ENCODE measurements at places on chromosomes 3 and 15. TPM values are rescaled to one million over a fixed set of nuclear protein-coding genes. Genes with fewer than 3 reads are reported as not detected.

DNA sequence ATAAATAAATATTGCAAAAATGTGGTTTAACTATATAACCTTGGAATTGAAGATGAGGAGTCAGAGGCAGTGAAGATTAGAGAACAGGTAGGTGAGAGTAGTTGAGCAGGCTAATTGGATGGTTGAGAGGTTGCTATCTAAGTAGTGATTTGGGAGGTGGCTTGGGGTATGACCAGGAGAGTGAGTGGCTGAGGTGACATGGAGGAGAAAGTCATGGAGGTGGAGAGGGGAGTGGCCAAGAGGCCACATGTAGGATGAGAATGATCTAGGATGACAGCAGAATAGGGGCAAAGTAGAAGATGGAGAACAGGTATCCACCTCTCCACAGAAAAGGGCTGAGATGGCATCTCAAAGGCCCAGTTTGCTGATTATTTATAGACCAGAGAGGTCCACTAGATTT is 10.5 kb upstream of the RLBP1 start:
- DNase-seq: no peak
- no peak overlapping the region for H3K4me3 ChIP-seq
- H3K36me3 ChIP-seq: no peaks in the 10 kb centered on the region
- no peaks in the 10 kb centered on the region for H3K27me3 ChIP-seq
- H3K4me1 ChIP-seq: no peaks in the 10 kb centered on the region

Gene SCAMP5
- 9.2 TPM for total RNA-seq

GRCh38 chr3:152269056-152269830 is 514 bp downstream of the MBNL1 start:
- H3K36me3 ChIP-seq: no peaks in the 10 kb centered on the region
- peaks cover 42% of the 10 kb centered on the region for H3K4me1 ChIP-seq
- peak; percentile 73 for DNase-seq
- H3K27ac ChIP-seq: peak overlapping the region; percentile 56

Gene XCR1
- total RNA-seq: not detected

GRCh38 chr3:111919370-111920065 is 59.3 kb upstream of the ABHD10 start:
- no peak overlapping the region for H3K27ac ChIP-seq
- no peaks in the 10 kb centered on the region for H3K27me3 ChIP-seq
- no peak overlapping the region for H3K4me3 ChIP-seq
- no peaks in the 10 kb centered on the region for H3K36me3 ChIP-seq

DNA sequence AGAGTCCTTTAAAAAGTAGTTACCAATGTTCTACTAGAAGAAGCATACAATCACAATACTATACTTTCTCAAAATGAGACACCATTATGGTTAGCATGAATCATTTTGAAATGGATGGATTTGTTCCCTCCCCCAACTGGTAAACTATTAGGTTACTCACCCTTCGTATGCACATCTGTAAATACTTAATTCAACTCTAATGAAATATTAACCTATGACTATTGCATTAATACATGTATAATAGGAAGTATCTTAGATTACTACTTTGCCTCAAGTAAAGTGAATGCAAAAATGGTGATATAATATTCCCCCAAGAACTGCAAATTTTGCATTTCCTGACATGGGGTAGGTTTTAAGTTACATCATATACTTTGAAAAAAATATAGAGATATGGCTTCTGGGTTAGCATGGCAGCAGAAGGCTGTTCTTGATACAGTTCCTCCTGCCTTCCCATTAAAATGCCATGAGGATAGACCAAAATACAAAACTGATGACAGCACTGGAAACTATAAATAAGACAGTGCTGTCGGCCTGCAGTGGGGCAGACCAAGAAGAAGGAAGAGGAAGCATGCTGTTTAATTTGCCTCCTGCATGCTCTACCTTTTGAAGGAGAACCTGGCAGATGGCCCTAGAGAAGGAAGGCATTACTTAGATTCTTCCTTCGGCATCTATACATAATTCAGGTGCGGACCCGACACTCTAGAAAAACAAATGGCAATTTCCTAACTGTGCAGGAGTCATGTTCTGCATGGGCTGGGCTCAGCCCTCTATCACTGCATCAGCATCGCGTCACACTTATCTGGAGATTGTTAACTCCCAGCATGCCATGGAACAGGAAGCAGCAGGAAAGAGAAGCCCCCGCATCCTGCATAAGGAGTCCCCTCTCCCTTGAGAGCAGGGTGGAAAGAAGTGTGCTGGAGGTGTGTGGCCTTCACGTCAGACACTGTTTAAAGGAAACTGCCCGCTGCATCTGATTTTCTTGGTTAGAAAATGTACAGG is 41.8 kb upstream of the NEO1 start:
- no peaks in the 10 kb centered on the region for H3K4me1 ChIP-seq
- H3K27ac ChIP-seq: no peak overlapping the region
- no peak overlapping the region for H3K4me3 ChIP-seq

- no peak overlapping the region for H3K27ac ChIP-seq
- H3K36me3 ChIP-seq: no peaks in the 10 kb centered on the region
- no peaks in the 10 kb centered on the region for H3K4me1 ChIP-seq
These were observed 356.5 kb downstream of the ZIC4 start for GRCh38 chr3:147049821-147050220.

GRCh38 chr15:42083916-42084315 is 10.4 kb downstream of the PLA2G4D start:
- H3K27me3 ChIP-seq: no peaks in the 10 kb centered on the region
- H3K4me3 ChIP-seq: no peak overlapping the region
- H3K27ac ChIP-seq: no peak overlapping the region
- H3K4me1 ChIP-seq: no peaks in the 10 kb centered on the region
- no peaks in the 10 kb centered on the region for H3K36me3 ChIP-seq
- no peak for DNase-seq

Gene SAMD7
- not detected for total RNA-seq

DNA sequence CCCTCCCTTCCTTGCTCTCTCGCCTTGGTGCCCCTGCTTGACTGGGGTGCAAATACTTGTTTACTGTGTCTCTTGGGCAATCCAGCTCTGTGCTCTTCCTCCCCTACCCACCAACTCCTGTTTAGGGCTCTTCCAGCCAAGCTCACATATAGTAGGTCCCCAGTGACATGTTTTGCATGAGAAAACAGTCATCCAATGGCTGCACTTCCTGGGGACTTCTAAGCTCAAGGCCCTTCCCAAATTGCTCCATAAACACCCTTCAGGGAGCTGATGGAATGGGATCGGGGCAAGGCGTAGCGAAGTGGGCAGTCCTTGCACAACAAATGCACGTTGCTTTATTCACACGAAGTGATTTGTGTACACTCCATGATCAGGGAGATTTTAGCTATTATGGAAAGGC is 9.4 kb upstream of the COPG1 start:
- H3K27ac ChIP-seq: no peak overlapping the region
- no peaks in the 10 kb centered on the region for H3K36me3 ChIP-seq
- no peaks in the 10 kb centered on the region for H3K4me1 ChIP-seq

- no peak overlapping the region for H3K4me3 ChIP-seq
- no peaks in the 10 kb centered on the region for H3K36me3 ChIP-seq
- no peak overlapping the region for H3K27ac ChIP-seq
- no peaks in the 10 kb centered on the region for H3K4me1 ChIP-seq
- no peaks in the 10 kb centered on the region for H3K27me3 ChIP-seq
These were observed 17.0 kb upstream of the PPM1L start for GRCh38 chr3:160739079-160739478.

- no peaks in the 10 kb centered on the region for H3K27me3 ChIP-seq
- no peak overlapping the region for H3K27ac ChIP-seq
- DNase-seq: no peak
- no peaks in the 10 kb centered on the region for H3K4me1 ChIP-seq
- H3K36me3 ChIP-seq: no peaks in the 10 kb centered on the region
These were observed 348.6 kb upstream of the GRM7 start for GRCh38 chr3:6512172-6512800.

DNA sequence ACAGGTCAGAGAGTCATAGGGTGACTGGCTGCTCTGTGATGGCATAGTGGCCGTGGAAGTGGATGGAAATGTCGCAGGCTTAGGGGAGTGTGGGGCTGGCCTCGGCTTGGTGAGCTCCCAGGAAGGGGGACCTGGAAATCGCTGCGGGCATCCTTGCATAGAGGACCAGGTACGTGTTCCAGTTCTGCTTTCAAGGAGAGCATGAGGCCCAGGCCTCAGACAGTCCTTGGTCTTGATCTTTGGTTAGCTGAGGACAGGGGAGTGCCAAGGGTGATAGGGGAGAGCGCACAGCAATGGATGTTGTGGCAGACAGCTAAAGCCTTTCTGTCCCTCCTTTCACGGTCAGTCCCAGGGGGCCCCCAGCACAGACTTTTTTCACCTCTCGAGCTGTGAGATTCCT is 110.5 kb downstream of the SNRPN start:
- no peaks in the 10 kb centered on the region for H3K4me1 ChIP-seq
- H3K36me3 ChIP-seq: peaks cover 29% of the 10 kb centered on the region
- no peak overlapping the region for H3K27ac ChIP-seq
- no peak overlapping the region for H3K4me3 ChIP-seq
- no peaks in the 10 kb centered on the region for H3K27me3 ChIP-seq

GRCh38 chr3:101262393-101263240 is 57.8 kb downstream of the IMPG2 start:
- no peaks in the 10 kb centered on the region for H3K4me1 ChIP-seq
- no peaks in the 10 kb centered on the region for H3K27me3 ChIP-seq
- H3K27ac ChIP-seq: no peak overlapping the region
- no peaks in the 10 kb centered on the region for H3K36me3 ChIP-seq
- DNase-seq: no peak
- H3K4me3 ChIP-seq: no peak overlapping the region

DNA sequence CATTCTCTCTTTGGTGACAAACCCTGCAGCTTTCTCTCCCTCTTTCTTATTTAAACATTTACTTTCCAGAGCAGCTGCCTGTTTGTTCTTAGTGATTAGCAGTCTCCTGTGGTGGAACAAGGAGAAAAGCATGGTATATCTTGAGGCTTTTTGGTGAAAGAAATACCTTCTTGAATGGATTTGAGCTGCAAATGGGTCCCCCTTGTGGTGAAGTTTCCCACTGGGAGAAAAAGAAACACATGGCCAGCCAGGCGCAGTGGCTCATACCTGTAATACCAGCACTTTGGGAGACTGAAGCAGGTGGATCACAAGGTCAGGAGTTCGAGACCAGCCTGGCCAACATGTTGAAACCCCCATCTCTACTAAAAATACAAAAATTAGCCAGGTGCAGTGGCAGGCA is 48.3 kb upstream of the ACP3 start:
- no peaks in the 10 kb centered on the region for H3K27me3 ChIP-seq
- no peak overlapping the region for H3K4me3 ChIP-seq
- no peaks in the 10 kb centered on the region for H3K4me1 ChIP-seq
- no peaks in the 10 kb centered on the region for H3K36me3 ChIP-seq
- no peak for DNase-seq
- no peak overlapping the region for H3K27ac ChIP-seq

Gene LIPH
- 5.8 TPM for total RNA-seq

Gene RTP1
- total RNA-seq: not detected

- no peak overlapping the region for H3K27ac ChIP-seq
- DNase-seq: no peak
- H3K4me1 ChIP-seq: no peaks in the 10 kb centered on the region
- H3K4me3 ChIP-seq: no peak overlapping the region
- H3K27me3 ChIP-seq: no peaks in the 10 kb centered on the region
These were observed 13.2 kb downstream of the USP13 start for GRCh38 chr3:179666030-179666429.

DNA sequence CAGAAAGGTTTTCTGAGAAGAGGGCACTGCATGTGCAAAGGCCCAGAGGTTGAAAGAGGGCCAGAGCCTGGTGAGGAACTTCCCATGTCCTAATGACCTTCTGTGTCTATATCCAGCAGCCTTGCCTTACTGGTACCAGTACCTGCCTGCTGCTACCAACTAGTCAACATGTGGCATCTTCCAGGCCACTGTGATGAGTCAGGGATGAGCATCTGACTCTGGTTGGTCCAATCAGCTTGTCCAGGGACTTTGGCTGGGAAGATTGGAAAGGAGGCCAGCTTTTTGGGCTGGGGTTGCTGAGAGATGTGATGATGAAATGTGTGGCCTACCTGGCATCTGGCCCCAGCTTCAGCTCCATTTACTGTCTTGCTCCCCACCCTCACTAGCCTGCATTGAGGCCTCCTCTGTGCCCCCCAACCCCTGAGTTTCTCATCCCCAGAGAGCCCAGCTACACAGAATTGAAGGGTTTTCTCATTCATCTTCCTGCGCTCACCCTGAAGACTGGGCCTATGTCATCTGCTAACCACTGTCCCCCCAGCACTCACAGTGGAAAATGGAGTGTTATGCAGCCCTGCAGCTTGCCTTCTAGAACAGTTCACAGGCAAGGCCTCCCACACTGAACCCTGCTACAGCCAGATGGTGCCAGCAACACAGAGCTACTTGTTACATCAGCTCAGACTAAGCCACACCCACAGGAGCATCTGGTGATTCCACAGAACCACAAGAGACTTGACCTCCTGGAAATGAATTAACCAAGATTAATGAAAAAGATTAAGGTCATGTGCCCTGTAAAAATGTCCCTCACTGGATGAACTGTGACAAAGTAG is 1.3 kb upstream of the TWF2 start:
- H3K27ac ChIP-seq: peak overlapping the region; percentile 91
- no peaks in the 10 kb centered on the region for H3K27me3 ChIP-seq
- peak; percentile 50 for DNase-seq
- H3K4me1 ChIP-seq: peaks cover 27% of the 10 kb centered on the region

Gene HIGD2B
- not detected for total RNA-seq

DNA sequence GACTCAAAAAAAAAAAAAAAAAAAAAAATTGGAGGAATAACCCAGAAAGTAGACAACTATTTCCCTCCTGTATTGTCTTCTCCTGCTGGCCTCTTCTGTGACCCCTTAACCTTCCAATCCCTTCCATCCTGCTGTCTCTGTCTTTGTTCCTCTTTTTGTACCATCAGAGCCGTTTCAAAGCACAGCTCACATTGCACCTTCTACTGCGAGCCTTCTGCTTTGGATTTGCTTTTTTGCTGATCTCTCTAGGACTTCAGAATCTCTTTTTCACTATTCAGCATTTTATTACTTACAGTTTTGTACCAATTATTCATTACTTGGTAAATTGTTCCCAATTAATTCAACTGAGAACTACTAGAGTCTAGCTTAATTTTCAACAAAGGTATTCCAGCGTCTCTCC is 284.0 kb upstream of the TBL1XR1 start:
- H3K27me3 ChIP-seq: no peaks in the 10 kb centered on the region
- DNase-seq: no peak
- H3K4me1 ChIP-seq: 0 out of 2 replicates have a peak, but pooled peaks cover 7% of the 10 kb centered on the region
- H3K27ac ChIP-seq: no peak overlapping the region
- no peaks in the 10 kb centered on the region for H3K36me3 ChIP-seq
- H3K4me3 ChIP-seq: no peak overlapping the region

Gene UBAP1L
- 2.7 TPM for total RNA-seq

- no peak for DNase-seq
- H3K4me1 ChIP-seq: no peaks in the 10 kb centered on the region
- no peaks in the 10 kb centered on the region for H3K27me3 ChIP-seq
- H3K4me3 ChIP-seq: no peak overlapping the region
These were observed 47.2 kb upstream of the UBE3A start for GRCh38 chr15:25486051-25486450.

DNA sequence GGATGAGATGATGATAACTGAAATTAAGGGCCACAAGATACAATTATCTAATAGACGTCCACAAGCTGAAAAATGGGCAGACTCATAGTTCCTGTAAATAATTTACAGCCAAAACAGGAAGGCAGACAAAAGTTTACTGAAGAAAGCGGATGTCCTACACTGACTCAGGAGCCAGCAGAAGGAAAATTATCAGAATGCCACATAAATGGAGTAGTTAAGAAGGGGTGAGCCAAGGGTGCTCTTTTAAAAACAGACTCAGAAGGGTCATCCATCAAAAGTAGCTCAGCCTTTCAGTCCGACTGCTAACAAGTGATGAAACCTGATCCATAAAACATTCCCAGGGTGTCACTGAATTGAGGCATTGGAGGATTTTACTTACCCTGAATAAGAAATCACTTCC is 39.8 kb downstream of the TUSC7 start:
- no peaks in the 10 kb centered on the region for H3K36me3 ChIP-seq
- no peaks in the 10 kb centered on the region for H3K27me3 ChIP-seq
- no peak overlapping the region for H3K4me3 ChIP-seq
- no peak for DNase-seq
- no peaks in the 10 kb centered on the region for H3K4me1 ChIP-seq
- no peak overlapping the region for H3K27ac ChIP-seq

All from Caco-2 (cell line).